Hematopoietic multipotent progenitor cell (in vitro differentiated cells): ENCODE measurements at places on chromosomes 13 and 19.

GRCh38 chr19:48455908-48456562, 661 bp downstream of the KCNJ14 start:
- DNase-seq, result no peak

- no peak for DNase-seq
These were observed 2.3 kb downstream of the DHRS12 start for GRCh38 chr13:51801631-51802099.

- no peak for DNase-seq
These were observed 35.1 kb downstream of the MICU2 start for GRCh38 chr13:21568854-21569253.

DNA sequence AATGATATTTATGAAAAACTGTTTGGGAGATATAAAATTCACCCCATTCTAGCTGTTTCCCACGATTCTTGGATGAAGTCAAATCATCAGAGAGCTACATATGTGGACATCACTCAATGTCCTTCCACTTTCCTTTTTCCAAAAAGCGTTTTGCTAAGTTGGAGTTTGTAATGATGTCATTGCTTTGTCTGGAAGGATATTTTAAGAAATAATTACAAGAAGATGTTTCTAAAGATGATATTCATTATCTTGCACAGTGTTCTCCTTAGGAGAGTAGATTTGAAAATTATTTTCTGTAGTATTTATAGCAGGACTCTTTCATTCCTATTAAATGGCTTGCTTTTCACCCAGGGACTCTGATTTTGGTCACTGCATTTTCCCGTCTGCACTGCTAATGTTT, 851.2 kb downstream of the EFNB2 start:
- DNase-seq, result no peak

DNA sequence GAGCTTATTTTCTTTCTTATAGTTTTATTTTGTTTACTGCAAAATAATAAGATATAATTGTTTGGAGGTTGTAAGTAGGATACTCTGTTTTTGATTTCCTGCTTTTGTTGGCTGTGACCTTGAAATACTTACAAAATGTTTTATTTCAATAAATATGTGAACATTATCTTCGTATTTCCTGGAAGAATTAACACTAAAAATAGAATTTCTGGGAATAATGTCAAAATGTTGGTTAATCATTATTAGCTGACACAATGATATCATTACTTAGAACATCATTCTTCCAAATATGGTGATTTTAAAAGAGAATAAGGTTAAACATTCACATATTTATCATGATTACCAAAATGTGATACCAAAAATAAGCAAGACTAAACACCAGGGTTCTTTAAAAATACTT, 1148.6 kb upstream of the PRR20A start:
- no peak for DNase-seq

GRCh38 chr19:16895467-16896145, 6.8 kb downstream of the F2RL3 start:
- no peak for DNase-seq

- no peak for DNase-seq
These were observed 588.3 kb upstream of the SLITRK1 start for GRCh38 chr13:84470528-84470927.

- no peak for DNase-seq
These were observed 10.8 kb upstream of the CACNG8 start for GRCh38 chr19:53951947-53952346.

- no peak for DNase-seq
These were observed 115.7 kb upstream of the TRPC4 start for GRCh38 chr13:37985281-37985680.

DNA sequence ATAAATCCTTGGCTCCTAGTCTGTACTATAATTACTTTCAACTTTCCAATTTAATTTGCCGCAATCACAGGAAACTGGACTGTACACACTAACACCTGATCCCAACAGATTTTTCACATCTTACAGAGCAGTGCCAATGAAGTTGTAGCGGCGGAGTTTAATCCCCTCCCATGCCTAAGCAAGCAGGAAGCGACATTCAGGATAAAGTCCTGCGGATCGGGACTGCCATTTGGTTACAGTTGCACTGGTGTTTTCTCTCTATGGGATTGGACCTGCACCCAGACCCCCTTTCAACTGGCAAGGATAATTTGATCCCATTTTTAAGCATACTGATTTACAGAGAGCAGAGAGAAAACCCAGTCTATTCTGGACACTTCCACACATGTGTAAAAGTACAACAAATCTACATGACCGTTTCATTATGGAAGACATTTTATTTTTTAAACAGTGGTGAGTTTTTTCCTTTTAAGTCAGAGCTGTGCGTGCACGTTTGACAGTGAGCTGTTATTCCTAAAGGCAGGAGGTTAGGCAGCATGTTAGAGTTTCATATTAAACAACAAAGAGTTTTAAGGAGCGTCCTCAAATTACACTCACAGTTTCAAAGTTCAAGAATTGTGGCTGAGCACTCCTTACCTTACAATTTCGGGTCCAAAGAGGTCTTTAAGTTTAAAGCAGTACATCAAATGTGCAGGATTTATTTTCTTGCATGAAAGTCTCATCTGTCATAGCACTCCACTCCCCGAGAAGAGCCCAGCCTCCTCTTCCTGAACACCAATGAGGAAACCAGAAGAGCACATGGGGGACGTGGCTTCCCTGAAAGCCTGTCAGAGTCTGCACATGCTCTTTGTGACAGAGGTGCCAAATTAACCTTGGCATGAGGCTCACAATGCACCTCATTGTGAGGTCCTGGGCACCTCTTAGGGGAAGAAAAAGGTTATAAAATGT, 141.6 kb upstream of the RFC3 start:
- DNase-seq, result peak; percentile 3

DNA sequence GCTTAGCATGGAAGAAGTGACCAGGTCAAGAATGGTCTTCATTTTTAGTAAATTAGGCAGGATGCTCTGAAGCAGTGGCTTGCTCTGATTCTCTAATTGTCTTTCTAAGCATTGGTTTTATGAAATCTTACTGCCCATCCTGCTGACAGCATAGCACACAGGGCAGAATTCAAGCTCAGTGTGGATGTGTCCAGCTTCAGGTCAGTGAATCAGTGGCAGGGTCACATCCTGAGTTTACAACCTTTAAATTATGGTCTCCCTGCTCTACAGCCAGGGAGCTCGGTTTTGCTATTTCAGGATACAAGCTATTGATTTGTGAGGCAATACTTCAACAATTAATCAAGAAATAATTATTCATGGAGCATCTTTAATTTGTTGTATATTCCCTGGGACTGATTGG, 202.3 kb upstream of the RXFP2 start:
- DNase-seq, result no peak

DNA sequence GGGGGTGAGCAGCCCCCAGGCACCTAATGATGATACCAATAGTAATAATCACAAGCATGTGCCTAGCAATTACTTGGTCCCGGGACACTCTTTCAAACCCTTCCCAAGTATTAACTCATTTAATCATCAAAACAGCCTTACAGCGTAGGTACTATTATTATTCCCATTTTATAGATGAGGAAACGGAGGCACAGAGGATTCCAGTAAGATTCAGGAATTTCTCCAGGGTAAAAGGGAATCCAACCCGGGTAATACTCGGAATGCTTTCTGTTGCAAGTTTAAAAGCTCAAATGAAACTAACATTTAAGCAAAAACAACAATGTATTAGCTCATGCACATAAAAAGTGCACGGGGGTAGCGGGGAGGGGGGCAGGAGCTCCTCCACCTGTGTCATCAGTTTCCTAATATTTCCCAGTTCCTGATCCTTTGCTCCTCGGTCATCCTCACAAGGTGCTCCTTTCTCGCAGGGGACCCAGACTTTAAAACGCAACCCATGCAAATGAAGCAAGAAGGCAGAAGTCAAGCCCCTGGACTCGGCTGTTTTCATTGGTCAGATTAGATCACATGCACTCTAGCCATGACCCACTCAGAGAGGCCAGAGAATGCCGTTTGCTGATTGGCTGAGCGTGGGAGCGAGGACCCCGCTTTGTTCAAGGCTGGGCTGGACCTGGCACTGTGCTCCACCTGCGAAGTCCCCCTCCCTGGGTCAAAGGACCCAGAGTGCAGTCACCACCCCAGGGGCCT, 38.3 kb upstream of the C19orf12 start:
- DNase-seq, result no peak

- DNase-seq, result no peak
These were observed 141.9 kb downstream of the PCCA start for GRCh38 chr13:100230769-100231149.

GRCh38 chr13:98300956-98301641, 124.0 kb upstream of the RNF113B start:
- no peak for DNase-seq

DNA sequence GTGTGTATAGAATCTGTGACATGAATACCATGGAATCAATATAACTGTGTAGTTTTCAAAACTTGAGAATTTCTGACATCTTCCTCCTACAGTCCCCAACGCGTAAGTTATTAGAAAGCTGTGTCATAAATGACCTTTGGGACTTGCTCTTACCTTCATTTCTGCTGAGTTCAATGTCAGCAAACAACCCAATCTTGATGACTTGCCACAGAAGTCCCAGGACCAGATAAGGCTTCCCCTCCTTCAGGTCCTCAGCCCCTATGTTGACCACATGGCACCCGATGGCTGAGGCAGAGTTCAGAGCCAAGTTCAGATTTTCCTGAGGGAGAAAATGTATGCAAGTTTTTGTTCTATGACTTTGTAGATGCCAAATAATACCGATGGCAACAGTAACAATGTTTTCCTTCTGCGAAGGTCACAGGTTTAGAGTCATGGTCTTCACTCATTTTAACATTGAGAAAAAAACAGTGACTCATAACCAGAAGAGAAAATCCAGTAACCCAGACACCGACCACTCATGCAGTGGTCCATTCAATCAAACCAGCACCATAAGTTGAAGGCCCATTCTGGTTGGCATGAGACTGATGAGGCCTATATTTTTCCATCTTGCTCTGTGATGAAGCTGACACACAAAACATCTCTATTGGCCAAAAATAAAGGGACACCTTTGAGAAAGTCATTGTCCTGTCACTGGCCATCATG, 29.2 kb downstream of the LCP1 start:
- no peak for DNase-seq

DNA sequence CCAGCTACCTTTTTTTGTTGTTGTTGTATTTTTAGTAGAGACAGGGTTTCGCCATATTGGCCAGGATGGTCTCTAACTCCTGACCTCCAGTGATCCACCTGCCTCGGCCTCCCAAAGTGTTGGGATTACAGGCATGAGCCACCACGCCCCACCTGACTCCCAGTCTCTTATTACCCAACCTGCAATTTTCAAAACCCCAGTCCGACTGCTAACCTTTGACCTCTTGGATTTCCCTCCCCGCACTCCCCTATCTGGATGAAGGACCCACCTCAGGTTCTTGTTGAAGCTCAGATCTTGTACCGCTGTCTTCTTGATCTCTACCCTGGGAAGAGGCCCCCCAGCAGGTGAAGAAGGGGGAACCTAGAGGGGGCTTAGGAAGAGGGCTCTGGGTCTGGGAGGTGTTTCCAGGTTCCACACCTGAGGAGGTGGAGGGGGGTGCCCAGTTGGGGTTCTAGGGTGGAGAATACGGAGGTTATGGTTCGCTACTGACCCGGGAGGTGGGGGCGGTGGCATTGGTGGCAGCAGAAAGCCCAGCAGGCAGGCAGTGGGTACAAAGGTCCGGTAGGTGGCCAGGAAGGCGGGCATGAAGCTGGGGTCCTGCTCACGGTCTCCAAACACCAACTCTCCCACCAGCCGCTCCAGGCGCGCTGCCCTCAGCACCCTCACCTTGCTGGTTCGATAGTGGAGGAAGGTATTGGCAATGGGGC, 2.6 kb downstream of the RGL3 start:
- no peak for DNase-seq

- no peak for DNase-seq
These were observed 8.1 kb downstream of the PLK5 start for GRCh38 chr19:1532003-1532402.

DNA sequence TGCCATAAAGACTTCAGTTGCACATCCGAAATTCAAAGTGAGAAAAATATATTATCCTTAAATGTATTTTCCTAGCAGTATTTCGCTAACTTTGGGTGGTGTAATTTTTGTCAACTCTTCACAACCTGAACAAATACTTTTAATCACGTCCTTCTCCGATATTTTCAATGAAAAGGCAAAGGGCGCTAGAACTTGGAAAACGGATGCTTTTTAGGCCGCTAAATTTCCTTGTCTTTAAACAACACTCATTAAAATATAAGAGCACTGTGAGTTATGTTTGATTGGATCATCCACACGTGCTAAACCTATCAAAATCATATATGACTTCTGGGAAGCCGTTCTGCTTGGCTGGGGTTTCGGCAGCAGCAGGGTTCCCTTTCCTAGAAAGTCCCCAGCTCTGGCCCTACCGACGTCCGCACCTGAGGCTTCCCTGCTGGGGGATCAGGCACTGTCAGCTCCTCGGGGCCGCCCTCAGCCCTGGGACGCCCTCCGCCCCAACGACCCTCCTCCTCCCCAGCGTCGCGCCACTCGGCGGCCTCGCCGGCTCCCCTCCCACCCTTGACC, 462 bp upstream of the MPHOSPH8 start:
- DNase-seq, result no peak

DNA sequence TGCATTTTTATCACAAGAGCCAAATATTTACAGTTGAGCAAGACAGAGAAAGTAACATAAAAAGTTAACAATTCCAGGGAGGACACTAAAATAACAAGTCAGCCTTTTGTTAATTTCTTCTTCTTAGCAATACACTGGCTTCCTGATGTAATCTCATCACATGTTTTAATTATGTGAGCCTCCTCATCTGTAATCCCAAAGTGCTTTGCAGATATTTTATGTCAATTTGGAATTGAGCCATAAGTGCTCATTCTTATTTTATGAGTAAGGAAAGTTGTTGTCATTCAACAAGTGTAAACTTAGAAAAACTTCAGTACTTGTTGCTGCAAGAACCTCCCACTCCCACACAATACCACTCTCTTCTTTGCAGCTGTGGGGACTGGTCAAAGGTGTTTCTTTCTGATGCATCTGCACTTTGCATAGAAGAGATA, 223.6 kb downstream of the GPC6 start:
- no peak for DNase-seq

GRCh38 chr19:1648459-1648849, 4.0 kb downstream of the TCF3 start:
- DNase-seq, result no peak

DNA sequence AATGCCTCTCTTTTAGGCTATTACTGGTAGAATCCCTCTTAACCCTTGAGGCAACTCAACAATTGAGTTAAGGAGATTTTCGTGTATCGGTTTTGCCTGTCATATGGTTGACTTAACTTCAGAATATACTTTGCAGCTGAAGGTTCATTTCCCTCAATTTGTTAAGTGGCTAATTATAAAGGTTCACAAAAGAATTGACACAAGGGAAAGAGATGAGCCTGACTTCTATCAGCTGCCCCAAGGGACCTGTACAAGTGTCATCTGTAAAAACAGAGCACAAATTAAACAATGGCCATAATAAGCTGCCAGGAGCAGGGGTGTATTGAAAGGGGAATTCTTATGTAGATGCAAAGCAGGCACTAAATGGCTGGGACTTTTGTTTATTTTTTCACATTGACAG, 334.8 kb upstream of the OBI1 start:
- DNase-seq, result no peak

DNA sequence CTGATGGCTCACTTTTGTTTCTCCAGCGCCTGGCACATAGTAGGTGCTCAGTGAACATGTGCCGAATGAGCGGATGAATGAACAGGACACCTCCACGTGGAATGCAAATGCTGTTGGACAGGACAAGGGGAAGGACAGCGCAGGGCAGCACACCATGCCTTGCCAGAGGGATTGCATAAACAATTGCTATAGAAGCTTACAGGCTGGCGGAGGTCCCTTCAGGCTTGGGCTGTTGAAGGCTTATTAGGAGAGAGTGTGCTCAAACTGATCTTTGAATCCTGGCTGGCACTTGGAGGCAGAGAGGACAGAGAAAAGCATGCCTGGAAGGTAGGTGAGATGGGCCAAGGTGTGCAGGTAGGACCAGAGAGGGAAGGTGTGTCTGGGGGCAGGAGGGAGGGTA, 35.9 kb upstream of the ZNF536 start:
- no peak for DNase-seq

GRCh38 chr13:50386541-50387050, 371.4 kb downstream of the KCNRG start:
- DNase-seq, result no peak
